ENCODE measurements at places on chromosomes 16 and 17. TPM values are rescaled to one million over a fixed set of nuclear protein-coding genes. Genes with fewer than 3 reads are reported as not detected.

The ITGB3 gene
- total RNA-seq: not detected

The TIMP2 gene
- total RNA-seq: 0.55 TPM

The SLC35G6 gene
- not detected for total RNA-seq

The KRTAP9-2 gene
- total RNA-seq: not detected

The C16orf46 gene
- 0.38 TPM for total RNA-seq

All from activated CD8-positive, alpha-beta memory T cell treated with anti-CD3 and anti-CD28 coated beads for 36 hours (primary cell).